ENCODE measurements at places on chromosomes 16 and 17.
A peak's percentile ranks its signal among the peaks of the same experiment; 100 is the strongest.

GRCh38 chr16:17368951-17369350 lies 101.8 kb downstream of the XYLT1 start:
- DNase-seq: peak; percentile 19

GRCh38 chr17:8018436-8018835 lies 16.0 kb downstream of the GUCY2D start:
- DNase-seq: no peak

DNA sequence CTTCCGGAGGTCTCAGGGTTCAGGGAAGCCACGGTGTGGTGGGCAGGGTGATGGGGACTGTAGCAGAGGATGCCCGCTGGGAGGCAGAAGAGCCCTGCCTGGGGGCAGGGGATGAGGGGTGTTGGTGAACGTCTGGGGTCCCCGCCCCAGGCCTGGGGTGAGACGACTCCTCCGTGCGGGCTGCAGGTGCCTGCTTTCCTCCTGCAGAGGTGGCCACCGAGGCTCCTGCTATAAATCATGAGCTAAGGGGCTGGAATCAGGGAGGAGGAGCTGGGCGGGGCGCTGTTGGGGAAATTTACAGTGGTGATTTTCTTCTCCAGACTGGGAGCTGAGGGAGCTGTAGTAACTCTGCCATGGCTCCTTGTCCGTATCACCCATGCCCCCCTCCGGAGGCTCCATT lies 167.0 kb downstream of the MRM1 start:
- no peak for DNase-seq

DNA sequence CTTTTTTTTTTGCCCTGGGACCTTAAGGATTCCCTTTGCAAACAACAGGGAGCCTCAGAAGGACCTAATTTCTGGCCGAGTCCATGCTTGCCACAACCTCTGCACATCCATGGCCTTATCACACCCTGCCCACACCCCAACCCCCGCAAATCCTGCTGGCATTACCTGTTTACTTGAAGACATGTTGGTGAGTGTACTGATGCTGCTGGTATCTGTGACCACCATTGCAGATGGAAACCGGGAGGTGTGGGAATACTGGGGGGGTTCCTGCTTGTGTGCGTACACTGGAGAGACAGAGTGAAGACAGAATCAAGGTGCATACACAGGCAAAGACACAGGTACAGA lies 46.0 kb downstream of the HNF1B start:
- no peak for DNase-seq

DNA sequence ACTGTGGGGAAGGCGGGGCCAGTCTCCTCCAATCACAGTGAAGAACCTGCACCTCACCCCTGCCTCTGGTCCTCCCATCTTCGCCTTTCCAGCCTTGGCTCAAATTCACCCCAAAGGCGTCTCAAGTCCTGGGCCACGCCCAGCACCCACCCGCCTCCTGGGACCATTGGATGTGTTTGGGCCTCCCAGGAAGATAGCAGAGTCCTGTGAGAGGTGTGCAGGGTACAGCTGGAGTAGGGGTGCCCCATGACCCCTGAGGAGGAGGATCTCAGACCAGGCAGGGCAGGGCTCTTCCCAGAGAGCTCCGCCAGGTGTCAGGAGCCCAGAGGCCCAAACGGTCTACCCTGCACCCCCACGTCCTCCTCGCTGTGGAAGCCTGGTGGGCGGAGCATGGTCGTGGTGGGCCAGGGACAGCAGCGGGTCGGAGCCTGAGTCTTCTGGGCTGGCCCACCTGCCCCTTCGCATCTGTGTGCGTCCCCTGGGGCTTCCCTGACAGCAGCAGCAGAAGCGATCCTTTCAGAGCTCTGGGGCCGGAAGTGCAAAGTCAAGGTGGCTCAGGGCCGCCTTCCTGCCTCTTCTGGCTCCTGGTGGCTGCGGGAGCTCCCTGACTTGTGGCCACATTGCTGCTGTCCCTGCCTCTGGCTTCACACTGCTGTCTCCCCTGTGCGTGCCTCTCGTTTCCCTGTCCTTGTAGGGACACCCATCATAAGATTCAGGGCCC lies 34.9 kb upstream of the ZNF469 start:
- DNase-seq: no peak

DNA sequence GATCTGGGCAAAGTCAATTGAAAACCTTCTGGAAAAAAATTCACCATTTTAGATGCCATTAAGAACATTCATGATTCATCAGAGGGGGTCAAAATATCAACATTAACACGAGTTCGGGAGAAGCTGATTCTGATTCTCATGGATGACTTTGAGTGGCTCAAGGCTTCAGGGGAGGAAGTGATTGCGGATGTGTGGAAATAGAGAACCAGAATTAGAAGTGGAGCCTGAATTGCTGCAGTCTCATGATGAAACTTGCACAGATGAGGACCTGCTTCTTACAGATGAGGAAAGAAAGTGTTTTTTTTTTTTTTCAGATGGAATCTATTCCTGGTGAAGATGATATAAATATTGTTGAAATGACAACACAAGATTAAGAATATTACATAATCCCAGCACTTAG lies 12.9 kb downstream of the ITGAX start:
- no peak for DNase-seq

- no peak for DNase-seq
These were observed 35.9 kb upstream of the CHMP6 start for GRCh38 chr17:80955671-80956280.

DNA sequence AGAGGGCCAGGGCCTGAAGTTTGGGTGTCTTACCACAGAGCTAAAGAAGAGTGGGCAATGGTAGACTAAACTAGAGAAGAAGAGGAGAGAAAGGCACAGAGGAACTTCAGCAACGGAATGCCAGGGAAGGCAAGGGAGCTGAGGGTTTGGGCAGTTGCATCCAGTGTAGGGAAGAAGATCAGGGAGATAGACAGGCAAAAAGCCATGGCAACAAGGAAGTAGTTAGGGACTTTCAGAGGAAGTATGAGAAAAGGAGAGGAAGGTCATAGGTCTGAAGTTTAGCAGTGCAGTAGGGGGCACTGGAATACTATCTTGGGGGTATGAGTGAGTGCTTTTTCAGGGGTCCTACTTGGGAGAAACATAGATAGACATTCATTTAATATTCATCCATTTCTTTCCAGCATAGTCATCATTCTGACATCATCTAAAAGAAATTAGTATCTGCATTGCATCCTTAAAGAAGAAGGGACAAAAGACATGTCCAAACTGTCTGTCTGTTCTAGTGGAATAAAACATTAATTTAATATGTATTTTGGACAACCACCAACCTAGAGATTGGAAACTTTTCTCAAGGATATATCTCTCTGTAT lies 2.2 kb upstream of the NF1 start:
- no peak for DNase-seq

DNA sequence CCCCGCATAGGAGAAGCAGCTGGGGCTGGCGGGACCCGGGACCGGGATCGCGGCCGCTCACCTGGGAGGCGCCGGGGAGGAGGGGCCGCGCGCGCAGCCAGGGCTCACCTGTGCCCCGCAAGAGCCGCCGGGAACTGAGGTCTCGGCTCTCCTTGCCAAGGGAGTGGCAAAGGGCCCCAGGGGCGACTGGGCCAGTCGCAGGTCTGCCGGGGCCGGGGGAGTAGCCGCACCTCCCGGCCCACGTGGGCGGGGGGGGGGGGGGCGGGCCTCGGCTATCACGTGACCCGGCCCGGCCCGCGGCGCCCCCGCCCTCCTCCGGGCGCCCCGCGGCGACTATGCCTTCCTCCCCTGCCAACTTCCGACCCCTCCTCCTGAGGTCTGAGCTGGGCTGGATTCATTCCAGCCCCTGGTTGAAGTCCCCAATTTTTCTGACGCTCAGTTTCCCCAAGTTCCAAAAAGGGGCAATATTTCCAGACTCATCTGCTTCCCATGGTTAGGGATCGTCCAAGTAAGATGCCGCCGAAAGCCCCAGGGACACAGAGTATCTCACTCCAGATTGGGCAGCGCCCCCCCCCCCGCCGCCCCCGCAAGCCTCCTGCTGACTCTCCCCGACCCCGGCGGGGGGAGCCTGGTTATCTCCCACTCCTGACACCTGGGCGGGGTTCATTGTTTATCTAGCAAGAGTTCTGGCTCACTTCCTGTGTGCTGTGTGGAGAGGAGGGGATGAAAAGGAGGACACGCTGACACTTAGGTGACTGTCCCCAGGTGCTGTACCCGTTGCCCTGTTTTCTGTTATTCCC lies at the start of gene TMC6:
Gene TMC6, minus strand, starts transcription at position 205 of the 800 bp plus-strand sequence. CDS start 1,923 bp downstream, outside the sequence.
- DNase-seq: peak; percentile 66

GRCh38 chr17:19262650-19263631 lies 25.8 kb downstream of the EPN2 start:
- DNase-seq: peak; percentile 5

GRCh38 chr16:87295661-87296531 lies 21.3 kb downstream of the C16orf95 start:
- no peak for DNase-seq

- DNase-seq: no peak
These were observed 5.7 kb downstream of the HOXB2 start for GRCh38 chr17:48539177-48539576.

- no peak for DNase-seq
These were observed 182.2 kb downstream of the ABCC12 start for GRCh38 chr16:47973552-47973951.

DNA sequence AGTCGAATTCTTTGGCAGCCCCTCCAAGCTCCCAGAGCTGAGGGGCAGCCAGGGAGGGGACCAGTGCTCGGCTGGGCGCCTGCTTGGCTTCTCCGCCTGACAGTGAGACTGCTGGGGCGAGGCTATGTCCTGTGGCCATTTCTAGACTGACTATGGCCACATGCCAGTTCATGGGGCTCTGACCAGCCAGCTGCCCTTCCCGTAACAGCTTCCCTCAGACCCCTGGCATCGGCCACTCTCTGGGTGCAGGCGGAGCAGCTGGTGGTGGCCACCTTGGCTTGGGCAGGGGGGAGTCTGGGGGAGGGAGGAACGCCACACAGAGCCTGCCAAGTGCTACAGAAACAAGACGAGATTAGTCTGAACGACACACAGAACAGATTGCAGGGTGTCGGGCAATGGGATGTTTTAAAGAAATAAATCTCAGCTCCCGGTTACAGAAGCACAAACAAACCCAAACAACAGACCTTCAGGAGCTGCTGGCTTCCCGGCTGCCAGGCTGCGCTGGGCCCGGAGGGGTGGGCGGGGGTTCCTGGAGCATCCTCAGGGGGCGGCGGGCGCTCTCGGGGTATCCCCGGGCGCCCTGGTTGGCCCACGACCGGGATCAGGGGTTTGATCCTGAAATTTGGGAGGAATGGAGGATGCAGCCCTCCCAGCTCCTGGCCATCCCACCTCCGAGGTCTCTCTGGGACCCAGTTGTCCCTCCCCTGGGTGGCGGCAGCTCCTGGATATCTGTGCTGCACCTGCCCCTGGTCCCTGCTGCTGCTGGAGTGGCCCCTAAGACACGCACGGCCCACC lies 34.5 kb downstream of the TBC1D16 start:
- no peak for DNase-seq
